ENCODE measurements at places on chromosomes 7 and 10.

GRCh38 chr10:5735119-5735518, 50.5 kb downstream of the TASOR2 start:
- no peak for DNase-seq

DNA sequence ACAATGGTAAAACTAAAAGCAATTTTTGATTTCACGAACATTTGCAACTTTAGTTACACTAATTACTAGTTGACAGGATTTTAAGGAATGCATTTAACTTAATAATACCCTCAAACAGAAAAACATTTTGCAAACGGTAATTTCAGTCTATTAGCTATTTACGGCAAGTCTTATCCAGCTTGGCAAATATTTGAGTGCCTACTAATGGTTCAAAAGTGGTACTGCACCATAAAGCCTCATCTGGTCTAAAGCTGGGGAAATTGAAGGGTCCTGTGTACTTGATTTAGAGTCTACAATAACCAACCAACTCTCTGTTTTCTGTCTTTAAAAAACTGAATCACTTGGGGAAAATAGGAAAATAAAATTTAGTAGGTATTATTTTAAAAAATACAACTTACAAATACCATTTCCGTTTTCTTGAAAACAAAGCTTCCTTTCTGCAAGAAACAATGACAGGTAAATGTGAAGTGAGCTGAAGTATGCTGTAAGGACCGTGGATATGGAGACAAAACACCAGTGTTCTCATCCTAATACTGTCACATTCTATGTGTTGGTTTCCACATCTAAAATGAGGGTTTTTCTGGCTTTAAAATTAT, 142.3 kb downstream of the VPS50 start:
- peak; percentile 58 for DNase-seq

GRCh38 chr10:68342909-68343516, 10.3 kb upstream of the PBLD start:
- DNase-seq, result no peak

DNA sequence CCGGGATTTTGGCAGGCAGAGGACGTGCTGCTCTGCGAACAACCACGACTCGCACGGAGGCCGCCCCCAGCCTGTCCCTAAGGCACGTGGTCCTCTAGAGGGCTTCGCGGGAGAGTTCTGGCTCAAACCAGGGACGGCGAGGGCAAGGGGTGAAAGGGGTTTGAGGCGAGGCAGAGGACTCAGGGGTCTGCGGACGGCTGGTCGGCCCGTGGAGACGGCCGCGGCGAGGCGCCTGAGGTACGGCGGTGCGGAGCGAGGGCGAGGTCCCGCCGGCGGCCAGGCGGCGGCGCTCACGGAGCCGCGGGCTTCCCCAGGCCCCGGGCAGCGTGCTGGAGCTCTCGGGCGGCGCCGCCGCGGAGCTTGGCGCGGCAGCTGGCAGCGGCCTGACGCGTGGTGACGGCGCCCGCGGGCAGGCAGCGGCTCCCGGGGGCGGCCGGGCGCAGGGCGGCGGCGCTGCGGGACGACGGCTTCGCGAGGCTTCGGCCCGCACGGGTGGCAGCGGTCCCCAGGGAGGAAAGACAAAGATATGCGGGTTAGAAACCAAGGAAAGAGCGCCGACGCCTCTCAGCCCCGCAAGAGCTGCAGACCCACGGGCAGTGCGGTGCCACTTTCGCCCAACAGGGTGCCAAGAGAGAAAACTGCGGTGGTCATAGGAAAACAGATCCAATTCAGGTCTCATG, 44.8 kb downstream of the ZNF800 start:
- DNase-seq, result peak; percentile 24

DNA sequence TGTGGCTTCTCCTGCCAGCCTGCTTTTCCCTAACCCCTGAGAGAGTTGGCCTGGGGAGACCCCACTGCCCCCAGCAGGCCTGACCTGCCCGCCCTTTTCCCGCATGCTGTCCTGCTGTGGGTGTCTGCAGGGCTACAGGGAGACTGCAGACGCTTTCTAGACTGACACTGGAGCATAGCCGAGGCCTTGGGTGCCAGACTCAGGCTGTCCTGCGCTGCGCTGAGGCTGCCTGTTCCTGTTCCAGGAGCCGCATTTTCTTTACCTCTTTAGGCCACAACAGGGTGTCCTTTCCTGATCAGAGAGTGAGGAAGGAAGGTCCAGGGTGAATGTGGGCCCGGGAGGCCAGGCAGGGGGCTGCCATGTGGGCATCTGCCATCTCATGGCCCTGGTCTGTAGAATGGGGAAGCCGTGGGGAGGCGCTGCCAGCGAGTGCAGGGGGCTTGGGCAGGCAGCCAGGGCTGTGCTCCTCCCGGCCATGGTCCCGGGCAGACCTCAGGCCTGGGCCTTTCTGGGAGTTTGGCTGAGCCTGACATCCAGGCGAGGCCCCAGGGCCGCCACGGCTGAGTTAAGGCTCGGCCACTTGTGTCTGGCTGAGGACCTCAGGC, 3.6 kb downstream of the PWWP2B start:
- DNase-seq, result no peak

DNA sequence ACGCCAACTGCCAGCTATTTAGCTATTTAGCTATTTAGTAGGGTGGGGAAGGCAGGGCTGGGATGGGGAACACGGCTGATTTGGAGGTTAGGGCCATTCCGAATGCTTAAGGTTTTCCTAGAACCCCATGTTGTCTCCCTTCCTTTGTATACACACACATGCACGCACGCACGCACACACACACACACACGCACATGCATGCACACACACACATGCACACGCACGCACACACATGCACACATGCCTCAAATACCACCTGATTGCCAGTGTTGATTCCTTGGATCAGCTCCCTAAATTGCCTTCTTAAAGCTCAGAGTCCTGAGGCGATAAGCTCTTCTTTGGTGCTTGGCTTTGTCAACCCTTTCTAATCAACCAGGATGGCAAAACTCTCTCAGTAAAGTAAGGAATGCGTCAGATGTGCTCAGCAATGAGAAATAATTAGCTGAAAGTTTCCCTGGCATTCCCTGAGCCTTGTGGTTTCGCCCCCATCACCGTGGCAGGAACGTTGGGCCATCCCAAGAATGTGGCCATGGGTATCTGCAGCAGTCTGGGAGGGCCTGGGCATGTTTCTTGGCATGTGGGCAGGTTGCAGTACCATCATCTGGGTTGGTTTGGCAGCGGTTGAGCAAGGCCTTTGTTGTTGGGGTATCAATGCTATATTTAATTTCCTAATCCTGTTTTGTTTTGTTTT, 305.6 kb downstream of the LRMDA start:
- no peak for DNase-seq

DNA sequence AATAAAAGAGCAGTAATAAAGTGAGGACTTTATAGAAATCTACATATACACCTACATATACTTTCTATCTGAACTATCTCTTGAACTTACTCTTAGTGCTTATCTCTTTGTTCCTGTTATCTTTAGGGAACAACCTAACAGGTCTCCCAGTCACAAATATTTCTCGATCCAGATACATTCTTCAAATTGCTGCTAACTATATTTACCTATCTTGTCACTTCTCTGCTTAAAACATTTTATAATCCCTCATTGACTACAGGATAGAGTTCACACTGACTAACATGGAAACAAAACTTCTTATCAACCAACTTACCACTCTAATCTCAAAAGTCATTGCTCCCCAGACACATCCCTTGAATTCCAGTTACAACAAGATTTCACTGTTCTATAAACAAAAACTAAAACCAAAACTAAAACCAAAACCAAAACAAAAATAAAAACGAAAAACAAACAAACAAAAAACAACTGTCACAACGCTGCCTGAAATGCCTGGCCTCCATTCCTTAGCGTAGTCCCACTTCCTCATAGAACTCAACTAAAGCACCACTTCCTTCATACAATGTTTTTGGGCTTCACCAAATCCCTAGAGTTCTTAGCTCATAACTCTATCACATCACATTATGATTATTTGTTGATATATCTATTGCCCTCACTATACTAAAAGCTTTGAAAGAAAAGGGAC, 134.7 kb downstream of the SEMA3D start:
- no peak for DNase-seq

Measured in NCI-H1694 (cell line).